ENCODE measurements at places on chromosomes 16 and 17.

GRCh38 chr16:52705122-52705521, 158.2 kb upstream of the TOX3 start:
- no peak for DNase-seq

GRCh38 chr17:68016838-68017237, 18.7 kb upstream of the KPNA2 start:
- no peak for DNase-seq

DNA sequence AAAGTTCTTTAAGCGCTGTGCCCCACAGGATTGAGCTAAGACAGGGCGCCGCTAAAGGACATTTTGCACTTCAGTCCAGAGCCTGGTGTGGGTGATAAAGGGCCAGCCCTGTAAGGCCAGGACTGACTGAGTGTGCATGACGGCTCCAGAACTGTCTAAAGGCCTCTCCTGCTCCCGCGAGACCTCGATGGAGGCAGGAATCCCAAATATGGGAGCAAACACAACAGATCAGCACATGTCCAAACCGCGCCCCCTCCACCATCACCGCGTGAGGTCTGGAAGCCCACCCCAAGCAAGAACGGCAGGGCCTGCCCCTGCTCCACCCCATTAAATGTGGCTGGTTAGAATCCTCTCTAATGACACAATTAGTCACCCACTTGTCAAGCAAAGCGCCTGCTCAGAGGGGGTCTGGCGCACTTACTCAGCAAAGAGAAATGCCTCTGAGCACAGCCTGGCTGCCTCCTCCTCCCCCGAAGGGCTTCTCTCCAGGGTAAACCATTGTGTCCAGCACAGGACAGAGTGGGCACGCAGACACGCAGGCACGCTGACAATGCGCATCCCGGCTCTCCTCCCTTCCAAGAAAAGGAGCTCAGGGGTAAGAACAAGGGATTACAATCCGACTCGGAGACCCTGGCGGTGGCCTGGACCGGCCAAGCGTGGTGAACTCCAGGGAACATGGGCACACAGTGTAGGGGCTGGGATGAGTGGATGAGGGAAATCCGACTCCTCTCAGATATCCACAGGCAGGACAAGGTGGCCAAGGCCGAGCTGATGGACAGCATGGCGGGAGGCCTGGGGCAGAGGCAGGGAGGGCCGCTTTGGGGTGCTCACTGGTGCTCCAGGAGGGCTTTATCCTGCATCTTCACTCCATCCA, 1.5 kb downstream of the MXRA7 start:
- no peak for DNase-seq

GRCh38 chr17:44941712-44942331, 5.8 kb downstream of the KIF18B start:
- no peak for DNase-seq

DNA sequence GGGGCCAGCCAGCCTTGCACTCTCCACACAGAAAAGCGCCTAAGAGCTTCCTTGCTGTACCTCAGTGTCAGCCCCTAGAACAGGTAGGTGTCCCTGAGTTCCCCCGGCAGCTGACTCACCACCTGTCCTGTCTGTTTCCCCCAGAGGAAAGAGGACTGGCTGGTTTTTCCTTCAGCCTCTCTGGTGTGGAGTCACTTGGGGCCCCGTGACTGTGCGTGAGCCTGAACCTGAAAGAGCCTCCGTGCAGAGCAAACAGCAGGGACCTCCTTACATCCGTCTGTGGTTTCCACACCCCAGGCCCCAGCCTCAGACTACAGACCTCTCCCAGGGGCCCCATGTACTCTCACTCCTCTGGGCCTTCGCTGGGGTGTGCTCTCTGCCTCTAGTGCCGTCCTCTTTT, 87.8 kb downstream of the GNAO1 start:
- no peak for DNase-seq

GRCh38 chr17:81870981-81871386, at the start of gene ARHGDIA:
ARHGDIA (minus strand) TSS chr17:81871337; CDS start chr17:81869930, 1,407 bp downstream.
- no peak for DNase-seq

- DNase-seq = peak; percentile 74
These were observed 191.1 kb upstream of the CIBAR2 start for GRCh38 chr16:85303354-85303883.

DNA sequence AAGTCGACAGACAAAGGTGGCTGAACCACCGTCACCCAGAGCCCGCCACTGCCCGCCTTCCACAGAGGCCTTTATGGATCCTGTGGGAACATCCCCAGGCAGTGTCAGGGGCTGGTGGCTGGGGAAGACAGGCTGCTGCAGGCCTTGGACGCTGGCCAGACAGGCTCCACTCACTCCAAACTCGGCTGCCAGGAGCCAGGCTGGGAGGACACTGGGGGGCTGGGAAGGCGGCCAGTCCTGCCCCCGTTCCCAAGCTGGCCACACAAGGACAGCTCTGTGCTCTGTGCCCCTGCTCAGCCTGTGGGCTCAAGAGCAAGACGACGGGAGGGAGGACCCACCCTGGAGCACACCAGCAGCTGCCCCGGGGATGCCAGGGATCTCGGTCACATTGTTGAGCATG, 7.6 kb upstream of the LCAT start:
- no peak for DNase-seq

- DNase-seq = no peak
These were observed 26.8 kb downstream of the LITAFD start for GRCh38 chr16:8908810-8909468.
